ENCODE measurements at places on chromosomes 2 and 18.

GRCh38 chr2:127170452-127171197 lies 49.5 kb downstream of the CYP27C1 start:
- DNase-seq: no peak

DNA sequence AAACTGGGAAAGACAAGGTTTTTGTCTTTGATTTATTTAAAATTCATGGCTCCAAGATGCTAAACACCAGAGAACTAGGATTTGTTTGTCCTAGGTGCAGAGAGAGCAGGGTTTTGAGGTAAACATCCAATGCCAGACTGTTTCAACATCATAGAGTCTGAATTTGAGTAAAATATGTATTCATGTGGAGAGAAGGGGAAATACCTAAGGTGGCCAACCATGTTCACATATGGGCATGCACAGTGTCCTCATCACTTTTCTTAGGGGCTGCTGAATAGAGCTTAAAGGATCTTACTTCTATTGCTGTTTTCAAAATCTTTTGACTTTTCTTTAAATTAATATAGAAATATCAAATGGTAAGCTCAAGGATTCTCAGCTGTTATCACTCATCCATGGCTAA lies 287.0 kb upstream of the CCDC68 start:
- no peak for DNase-seq

GRCh38 chr18:5439986-5440696 lies 103.7 kb downstream of the EPB41L3 start:
- DNase-seq: no peak

- DNase-seq: no peak
Observed at GRCh38 chr18:80167931-80168330, 58.9 kb downstream of the ADNP2 start.

DNA sequence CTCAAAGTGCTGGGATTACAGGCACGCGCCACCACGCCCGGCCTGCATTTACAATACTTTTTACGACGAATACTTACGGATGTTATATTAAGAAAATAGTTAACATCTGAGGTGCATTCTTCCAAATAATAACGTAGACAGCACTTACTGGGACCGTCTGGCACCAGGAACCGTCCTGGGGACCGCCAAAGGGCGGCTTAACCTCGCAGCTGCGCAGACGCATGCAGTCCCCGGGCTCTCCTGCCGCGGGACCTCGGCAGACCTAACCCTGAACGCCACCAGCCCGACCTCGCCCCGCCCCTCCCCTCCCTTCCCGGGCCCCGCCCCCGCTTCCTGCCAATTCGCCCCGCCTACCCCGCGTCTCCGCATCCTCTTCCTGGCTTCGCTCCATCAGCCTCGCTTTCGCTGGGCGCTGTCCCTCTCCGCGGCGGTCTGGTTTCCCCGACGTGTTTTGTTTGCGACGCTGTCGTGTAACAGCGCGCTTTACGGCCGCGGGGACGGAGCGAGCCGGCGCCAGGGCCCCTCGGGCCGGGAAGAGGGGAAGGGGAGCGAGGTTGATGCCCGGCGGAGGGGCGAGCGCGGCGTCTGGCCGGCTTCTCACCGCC lies at the start of gene CNOT11:
CNOT11 (plus strand) TSS at position 479 of the 605 bp plus-strand sequence; CDS start at position 558, 79 bp downstream.
- peak; percentile 97 for DNase-seq

- peak; percentile 32 for DNase-seq
Observed at GRCh38 chr2:216690853-216691741, 4.3 kb downstream of the IGFBP5 start.

DNA sequence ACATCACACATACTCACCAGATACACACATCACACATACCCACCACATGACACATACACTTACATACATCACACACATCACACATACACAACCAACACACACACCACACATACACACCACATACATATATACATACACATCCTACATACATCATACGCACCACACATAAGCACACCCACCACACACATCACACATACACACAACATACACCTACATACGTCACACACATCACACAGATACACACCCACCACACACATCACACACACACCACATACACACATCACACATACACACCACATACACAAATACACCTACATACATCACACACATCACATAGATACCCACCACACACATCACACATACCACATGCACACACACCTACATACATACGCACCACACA lies 158.4 kb downstream of the NDUFA10 start:
- no peak for DNase-seq

GRCh38 chr18:68769461-68769860 lies 28.4 kb upstream of the CCDC102B start:
- peak; percentile 40 for DNase-seq

GRCh38 chr18:34767601-34768027 lies 57.5 kb downstream of the DTNA start:
- DNase-seq: peak; percentile 79

DNA sequence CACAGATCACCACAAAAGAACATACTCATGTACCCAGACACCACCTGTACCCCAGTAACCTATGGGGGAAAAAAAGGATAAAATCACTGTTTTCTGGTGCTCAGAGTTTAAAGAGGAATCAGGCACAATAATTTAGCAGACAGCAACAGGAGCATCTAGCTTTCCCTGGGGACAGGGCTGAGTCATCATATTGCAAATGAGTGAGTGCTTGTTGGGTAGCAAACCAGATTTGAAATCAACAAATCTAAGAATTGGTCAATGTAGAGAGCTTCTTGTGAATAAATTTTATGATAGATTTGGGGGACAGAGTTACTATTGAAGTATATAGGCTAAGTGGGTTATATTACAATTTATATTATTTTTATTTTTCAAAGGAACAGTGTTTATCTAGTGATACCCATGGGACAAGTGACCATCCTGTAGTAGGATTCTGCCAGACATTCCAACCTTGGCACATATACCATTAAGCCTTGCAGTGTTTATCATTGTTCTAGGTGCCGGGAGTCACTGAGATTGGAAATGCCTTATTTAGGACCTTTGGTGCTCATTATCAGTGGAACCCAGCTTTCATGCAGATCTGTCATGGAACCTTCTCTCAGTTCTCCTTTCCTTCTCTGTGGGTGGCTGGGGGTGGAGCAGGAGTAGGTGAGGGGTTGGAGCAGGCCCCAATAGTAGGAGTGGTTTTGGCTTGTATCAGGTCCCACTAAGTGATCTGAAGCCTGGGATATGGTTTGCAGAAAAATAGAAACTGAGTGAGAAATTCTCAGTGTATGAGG lies 117.2 kb downstream of the CERS6 start:
- DNase-seq: peak; percentile 42

- no peak for DNase-seq
Observed at GRCh38 chr2:910698-911097, 40.0 kb upstream of the SNTG2 start.

GRCh38 chr2:133346654-133347053 lies 221.6 kb downstream of the NCKAP5 start:
- DNase-seq: no peak

GRCh38 chr2:46009315-46009714 lies 287.9 kb upstream of the EPAS1 start:
- DNase-seq: no peak

DNA sequence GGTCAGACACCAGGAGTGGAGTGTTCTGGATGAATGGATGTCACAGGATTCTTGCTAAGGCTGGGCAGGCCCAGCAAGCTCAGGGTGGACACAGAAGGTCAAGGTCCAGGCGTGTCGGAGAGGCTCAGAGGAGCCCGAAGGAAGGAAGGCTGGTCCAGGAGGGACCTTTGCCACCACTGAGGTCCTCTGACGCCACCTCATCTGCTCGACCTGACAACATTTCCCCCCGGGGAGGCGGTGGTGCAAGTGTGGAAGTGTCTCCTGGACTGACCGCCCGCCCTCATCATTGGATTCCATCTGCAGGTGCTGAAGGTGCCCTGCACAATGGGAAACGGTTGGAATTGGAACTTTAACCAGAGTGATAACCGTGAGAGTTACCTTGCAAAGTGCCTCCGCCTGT lies 124.6 kb downstream of the RTP5 start:
- no peak for DNase-seq

DNA sequence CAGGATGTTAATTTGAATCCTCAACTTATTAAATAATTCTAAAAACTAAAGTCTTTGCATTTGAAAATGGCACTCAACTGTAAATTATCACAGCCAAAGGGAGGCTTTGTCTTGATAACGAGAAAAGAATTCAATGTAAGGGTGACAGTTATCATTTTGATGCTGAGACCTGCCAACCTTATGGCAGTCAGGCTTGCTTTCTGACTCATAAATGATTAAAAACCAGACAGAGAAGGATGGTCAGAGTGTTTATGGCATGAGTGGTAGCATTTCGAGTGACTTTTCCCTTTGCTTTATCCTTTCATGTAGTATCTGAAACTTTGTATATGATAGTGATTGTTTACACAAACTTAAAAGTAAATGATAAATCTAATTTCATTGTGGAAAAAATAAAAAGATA lies 53.9 kb upstream of the EPC2 start:
- no peak for DNase-seq

GRCh38 chr2:160893581-160893980 lies 266.6 kb upstream of the TANK start:
- DNase-seq: no peak

DNA sequence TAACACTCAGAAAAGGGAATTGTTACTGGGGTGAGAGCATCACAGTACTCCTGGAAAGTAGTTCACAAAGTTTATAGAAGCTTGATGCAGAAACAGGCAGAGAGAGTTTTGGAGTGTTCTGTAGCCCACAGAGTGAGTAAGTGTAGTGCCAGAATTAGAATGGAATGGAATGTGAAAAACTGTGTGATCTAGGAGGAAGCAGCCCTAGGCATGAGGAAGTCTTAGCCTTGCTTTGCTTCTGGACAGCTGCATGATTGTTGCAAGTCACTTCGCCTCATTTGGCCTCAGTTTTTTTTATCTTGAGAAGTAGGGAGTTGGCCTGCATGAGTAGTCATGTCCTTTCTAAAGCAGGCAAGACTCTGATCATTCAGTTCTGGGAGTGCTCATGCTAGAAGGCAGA lies 10.9 kb downstream of the SERPINB12 start:
- peak; percentile 90 for DNase-seq

DNA sequence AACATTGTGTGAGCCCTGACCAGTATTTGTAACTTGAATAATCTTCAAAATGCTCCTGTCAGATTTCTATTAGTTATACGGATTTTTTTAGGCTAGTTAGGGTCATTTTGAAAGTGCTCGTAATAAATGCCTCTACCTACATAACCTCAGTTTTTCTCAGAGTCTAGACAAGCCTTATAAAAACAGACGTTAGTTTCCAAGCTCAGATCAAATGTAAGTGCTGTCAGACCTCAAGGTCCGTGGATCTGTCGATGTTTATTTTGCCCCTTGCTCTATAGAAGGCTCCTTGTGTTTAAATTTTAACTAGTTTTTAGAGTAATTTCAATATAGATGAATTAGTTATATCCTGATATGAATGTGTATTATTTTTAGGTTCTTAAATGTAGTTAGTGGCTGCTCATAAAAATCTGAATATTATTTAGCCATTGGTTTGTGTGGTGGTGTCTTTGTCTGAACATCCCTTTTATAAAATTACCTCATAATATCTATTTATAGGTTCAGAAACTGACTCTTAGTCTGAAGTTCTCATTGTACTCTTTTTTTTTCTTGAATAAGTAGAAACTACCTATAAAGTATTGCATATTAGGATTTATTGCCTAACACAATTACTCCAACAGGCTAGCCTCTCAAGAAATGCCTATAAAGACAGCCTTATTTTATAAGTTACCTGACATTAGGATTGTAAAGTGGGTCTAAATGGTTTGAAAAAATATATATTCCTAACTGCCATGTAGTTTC lies 71.1 kb downstream of the MTA3 start:
- no peak for DNase-seq

GRCh38 chr2:29504746-29505145 lies 389.5 kb downstream of the CLIP4 start:
- DNase-seq: no peak

GRCh38 chr2:2653231-2653630 lies 322.2 kb upstream of the MYT1L start:
- no peak for DNase-seq

DNA sequence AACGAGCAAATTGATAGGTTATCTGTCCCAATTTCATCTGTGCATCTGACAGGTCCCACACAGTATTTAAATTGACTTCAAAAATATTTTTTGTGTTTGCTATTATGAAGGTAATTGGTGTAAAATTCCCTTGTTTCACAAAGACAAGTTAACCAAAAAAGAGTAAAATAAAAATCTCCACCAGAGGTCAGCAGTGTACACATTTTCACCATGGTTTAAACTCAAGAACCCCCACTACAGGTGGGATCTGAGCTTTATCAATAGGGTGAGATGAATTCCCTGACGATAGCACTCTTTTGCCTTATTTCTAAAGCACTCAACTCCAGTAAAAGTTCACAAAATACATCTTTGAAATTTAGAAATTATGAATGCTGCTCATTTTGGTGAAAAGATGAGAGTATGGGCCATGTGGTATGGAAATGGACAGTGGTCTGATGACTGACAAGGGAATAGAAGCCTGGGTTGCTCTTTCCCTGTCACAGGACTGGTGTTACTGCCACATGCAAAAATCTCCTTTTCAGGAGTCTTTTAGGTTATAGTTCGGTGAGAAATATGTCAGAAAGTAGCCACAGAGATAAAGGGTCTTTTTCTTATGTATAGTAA lies 68.0 kb downstream of the SERPINB8 start:
- DNase-seq: no peak

GRCh38 chr2:158753641-158754611 lies 41.2 kb upstream of the DAPL1 start:
- DNase-seq: peak; percentile 38

DNA sequence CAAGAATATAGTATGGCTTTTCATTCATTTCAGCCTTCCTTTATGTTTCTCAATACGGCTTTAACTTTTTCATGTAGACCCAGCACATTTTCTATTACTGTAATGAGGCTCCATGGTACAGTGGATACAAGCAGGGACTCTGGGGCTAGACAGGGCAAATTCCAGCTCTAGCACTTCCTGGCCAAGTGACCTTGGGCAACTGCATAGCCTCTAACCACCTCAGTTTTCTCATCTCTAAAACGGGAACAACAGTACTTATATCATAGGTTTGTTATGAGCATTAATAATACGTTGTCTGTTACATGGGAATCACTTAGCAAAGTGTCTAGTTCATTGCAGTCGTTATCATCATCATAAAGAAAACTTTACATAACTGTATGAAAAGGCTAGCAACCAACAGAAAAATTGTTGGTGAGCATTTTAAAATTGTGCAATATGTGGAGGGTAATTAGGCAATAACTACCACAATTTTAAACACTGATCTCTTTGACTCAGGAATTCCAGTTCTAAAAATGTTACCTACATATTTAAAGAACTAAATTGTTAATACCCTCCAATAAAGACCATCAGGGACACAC lies 13.7 kb upstream of the RMDN2 start:
- no peak for DNase-seq

- DNase-seq: no peak
Observed at GRCh38 chr2:137048455-137048854, 283.1 kb downstream of the THSD7B start.

DNA sequence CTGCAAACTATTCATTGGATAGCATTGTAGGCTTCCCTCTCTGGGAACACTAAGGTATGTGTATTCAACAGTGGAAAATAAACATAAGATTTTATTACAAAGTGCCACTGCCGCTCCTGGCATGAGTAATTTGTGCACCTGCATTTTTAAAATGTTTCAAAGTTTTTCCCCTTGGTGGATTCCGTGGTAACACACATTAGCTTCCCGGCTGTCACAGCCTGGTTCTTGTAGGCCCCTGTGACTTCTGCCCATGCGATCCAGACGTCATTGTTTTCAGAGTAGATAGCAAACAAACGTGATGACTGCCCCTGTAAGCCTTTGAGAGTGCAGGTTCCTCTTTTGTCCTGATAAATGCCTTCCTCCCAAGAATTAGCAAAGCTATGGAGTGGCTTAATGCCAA lies 421.0 kb downstream of the ZNF521 start:
- DNase-seq: no peak

Measured in GM04504 (cell line).